Astrocyte of the hippocampus (primary cell): ENCODE measurements at places on chromosomes 2 and 18.

- DNase-seq = no peak
Measured at GRCh38 chr2:7013471-7014160, 96.4 kb downstream of the RNF144A start.

GRCh38 chr2:232321156-232321816 is 57.3 kb upstream of the ALPP start:
- DNase-seq = no peak

- DNase-seq = no peak
Measured at GRCh38 chr2:112767693-112768330, 3.4 kb upstream of the CKAP2L start.

DNA sequence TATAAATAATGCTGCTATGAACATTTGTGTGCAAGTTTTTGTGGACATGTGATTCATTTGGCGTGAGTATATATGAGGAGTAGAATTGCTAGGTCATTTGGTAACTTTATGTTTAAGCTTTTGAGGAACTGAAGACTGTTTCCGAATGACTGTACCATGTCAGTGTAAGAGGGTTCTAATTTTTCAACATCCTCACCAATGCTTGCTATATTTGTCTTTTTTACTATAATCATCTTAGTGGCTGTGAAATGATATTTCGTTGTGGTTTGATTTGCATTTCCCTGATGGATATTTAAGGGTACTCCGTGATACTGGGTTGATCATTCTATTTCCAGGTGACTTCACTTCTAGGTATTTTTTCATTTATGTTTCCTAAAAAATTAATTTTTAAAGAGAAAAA is 241.1 kb downstream of the BCL2 start:
- DNase-seq = no peak

DNA sequence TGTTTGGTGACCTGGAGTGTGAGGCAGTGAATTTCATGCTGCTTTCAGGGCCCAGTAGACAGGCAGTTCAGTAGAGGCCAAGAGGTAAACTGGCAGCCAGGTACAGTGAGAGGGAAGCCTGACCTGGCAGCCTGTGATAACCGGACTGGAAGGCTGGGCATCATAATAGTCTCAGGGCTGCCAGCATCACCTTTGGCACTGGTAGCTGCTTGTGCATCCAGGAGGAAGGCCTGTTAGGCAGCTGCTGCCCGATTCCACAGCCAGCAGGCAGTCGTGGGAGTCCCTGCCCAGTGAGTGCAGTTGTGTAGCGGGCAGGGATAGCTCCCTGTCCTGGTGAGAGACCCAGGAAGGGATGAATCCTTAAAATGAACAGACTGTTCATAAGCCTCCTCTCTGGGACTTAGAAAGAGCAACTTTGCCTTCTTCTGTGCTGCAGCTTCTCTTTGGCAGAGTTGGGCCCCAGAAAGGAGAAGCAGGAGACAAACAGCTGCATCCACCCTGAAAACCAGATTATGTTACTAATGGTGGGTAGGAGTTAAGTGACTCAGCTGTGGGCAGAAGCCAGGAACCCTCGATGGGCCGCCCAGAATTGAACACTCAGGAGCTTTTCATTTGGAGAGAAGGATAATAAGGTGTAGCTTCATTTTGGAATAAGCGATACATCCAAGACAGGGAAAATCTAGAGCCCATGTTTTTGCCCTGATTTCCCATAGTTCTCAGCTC is 8.1 kb upstream of the GPBAR1 start:
- DNase-seq = peak; percentile 14

- peak; percentile 87 for DNase-seq
Measured at GRCh38 chr2:44981714-44982108, 27.5 kb downstream of the SIX2 start.

DNA sequence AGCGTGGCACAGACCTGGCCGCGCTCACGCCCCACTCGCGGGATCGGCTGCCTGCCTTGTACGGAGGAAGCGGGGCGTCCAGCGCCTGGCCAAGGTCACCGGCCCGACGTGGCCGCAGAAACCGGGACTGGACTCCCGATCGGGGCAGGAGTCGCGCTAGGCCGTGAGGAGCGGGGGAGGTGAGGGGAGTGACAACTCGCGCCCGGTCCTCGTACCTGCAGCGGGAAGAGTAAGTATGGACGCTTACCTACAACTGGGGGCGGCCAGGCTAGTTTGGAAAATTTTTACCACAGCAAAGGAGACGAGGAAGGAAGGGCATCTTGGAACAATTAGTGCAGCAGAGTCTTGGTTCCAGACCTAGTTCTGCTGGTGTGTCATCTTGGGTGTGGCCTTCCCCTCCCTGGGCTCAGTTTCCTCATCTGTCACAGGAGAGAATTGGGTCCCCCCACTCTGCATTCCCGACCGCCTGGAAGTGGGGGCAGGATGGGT is 693 bp downstream of the UBE2F start:
- DNase-seq = peak; percentile 43

- DNase-seq = peak; percentile 52
Measured at GRCh38 chr18:60018618-60019462, 119.0 kb downstream of the PMAIP1 start.

DNA sequence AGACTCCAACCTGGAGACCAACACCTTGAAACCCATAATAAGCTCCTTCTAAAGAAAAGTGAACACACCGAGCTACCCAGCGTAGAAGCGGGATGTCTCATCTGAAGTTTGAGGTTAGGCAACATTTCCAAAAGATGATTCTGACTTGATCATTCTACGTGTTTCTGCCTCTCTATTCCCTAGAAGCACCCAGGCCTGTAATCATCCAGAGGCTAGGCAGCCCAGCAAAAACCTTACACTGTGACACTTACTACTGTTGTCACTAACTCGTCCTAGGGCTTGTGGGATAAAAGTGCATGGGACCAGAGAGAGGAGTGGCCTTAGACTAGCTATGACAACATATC is 1.4 kb downstream of the ZBTB14 start:
- no peak for DNase-seq

DNA sequence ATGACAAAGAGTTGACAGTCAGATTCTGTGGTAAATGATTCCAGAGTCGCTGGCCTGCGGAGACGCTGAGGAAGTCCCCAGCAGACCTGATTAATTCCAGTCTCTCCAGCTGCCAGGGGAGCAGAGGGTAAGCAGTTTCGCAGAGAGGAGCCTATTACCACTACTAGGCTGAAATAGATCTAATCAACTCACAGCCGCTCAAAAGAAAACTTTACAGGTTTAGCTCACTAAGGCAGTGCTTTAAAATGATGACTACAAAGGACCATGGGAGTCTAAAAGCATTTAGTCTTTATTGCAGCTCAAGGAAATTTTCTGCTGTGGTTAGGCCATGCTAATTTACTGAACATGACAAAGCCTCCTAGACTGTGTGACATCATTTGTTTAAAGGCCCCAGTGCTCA is 445.6 kb upstream of the POU3F3 start:
- DNase-seq = peak; percentile 71

DNA sequence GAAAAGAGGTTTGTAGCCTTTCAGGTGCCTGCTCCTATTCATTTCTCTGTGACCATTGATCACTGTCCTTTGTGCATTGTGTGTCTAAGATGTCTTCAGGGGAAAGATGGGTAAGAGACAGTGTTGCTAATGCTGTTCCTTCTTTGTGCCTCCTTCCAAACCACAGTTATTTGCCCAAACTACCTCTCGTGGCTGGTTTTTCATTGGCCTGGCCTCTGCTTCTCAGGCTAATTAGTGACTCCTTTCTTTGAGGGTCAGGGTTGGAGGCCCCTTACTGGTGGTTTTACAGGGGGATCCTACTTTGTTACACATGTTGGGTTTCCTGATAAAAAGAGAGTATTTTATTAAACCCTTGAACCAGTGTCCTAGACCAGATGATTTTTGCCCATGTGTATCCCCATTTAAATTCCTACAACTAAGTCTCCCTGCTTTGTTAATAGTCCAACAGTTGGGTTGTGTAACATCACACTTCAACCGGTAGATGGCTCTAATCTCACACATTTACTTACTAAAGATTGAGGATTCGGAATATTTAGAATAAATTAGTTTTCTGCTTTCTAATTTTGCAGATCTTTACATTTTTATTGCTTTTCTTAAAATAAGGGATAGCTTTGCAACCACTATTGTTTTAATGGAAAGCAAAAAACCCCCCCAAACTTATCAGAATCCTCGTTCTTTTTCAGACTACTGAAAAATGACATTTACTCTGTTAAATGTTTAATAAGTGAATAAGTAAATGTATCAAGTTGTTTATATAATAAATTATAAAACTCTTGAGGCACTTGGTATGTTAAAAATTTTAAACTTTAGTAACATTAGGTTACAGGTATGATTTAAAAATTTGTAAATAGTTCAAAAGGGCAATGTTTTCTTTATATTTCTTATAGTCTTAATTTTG is 2.4 kb downstream of the MARS2 start:
- DNase-seq = peak; percentile 67

GRCh38 chr18:30806823-30807222 is 235.7 kb downstream of the DSC3 start:
- no peak for DNase-seq

- peak; percentile 77 for DNase-seq
Measured at GRCh38 chr2:217471319-217471718, 531.5 kb downstream of the TNS1 start.

DNA sequence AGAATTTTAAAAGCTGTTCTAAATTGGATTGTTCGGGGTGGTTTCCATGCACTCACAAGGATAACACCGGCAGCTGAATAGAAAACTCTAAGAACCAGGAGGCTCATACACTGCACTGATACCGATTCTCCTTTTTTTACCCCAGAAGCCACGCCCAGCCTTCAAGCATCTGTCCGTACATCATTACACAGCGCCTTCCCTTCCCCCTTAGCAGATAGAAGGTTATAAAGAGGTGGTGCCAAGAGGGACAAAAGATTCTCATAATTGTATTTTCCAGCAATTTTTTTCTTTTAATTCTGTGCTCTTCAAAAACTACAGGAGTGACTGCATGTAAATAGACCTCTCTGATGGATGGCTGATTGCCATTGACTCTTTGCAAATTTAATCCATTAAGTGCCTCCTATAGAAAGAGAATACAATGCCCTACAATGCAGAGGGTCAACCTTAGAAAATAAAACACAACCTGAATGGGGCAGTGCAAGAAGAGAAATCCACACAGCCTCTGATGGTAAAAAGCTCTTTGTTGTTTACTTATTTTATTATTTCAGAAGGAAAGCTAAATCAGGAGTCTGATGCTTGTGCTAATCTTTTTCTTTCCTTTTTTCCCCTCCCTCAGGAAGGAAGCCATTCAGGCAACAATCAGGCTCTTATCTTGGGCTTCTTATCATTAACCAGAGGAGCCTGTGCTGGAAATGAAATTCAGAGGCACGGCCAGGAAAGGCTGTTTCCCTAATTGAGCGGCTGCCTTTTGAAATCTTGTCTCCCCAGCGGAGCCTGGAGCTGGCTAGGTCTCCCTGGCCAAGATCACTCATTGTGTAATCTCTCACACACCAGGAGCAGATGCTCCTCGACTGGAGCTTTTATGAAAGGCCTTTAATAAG is 198.9 kb upstream of the NABP1 start:
- DNase-seq = peak; percentile 81

DNA sequence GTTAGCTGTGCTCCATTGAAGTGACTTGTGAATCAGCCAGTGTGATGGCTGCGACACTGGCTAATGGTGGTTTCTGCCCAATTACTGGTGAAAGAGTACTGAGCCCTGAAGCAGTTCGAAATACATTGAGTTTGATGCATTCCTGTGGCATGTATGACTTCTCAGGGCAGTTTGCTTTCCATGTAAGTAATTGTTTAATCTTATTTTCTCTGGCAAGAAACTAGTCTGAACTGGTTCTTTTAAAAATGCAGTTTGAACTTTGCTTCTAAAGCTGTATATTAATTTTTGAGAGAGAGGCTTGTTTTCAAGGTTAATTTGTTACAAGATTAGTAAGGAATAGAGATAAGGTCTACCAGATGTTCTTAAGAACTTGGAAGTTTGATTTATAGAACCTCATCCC is 46.7 kb downstream of the GLS start:
- peak; percentile 80 for DNase-seq

DNA sequence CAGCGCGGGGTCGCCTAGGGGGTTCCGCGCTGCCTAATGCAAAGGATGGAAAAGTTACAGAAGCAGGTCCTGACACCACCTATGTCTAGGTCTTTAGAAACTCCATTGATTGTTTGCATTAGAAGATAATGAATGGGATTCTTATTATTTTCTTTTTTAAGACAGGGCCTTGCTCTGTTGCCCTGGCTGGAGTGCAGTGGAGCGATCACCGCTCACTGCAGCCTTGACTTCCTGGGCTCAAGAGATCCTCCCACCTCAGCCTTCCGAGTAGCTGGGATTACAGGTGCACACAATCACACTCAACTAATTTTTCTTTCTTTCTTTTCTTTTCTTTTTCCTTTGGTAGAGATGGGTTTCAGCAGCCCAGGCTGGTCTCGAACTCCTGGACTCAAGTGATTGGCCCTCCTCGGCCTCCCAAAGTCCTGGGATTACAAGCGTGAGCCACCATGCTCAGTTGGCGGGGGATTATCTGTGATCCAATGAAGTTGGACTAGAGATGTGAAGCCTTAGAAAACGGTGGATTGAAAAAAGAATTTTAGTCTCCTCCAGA is 761 bp upstream of the IDH1 start:
- DNase-seq = no peak

GRCh38 chr2:70851704-70852103 is 16.1 kb upstream of the CD207 start:
- DNase-seq = no peak

DNA sequence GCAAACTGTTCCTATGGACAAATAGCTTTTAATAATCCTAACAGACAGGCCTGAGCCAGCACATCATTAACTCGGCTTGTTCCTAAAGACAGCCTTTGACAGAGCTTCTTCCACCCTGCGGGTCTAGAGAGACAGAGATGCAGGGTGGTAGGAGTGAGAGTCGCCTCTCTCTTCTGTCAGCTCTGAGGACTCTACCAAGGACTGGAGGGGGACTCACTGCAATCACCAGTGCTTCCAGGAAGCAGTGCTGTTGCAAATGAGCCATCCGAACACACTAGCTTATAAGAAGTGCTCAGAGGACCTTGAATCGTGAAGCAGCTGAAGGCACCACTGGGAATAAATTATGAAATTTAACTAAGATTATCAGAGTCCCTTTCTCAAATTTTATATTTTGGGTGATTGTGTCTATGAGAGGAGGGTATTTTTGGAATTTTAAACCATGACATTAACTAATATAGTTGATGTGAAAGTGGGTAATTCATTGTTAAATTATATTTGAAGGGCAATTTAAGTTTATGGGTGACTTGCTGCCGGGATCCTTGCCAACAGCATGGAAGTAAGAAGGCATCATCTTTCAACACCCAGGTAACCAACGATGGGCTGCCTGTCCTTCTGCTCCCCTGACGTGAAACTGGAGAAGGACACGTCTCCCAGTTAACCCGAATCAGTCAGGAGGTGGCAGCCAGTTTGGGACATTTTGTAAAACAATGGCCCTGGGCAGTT is 43.6 kb upstream of the PXDN start:
- no peak for DNase-seq
